Effector memory CD8-positive, alpha-beta T cell (primary cell): ENCODE measurements at places on chromosomes 6 and 20.

DNA sequence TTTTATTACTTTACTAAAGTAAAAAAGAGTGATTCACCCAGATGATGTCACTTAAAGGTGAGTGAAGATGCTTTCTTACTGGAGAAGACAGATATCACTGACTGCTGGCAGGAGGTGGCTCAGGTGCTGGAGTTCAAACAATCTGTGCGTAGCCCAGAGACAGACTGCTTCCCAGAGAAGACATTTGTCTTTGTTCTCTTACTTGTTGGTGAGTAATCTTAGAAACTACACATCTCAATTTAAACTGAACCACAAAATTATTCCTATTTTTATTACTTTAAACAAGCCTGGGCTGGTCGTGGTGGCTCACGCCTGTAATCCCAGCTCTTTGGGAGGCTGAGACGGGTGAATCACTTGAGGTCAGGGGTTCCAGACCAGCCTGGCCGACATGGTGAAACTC is 92.2 kb downstream of the CEP162 start:
- DNase-seq, result no peak
- no peak overlapping the region for H3K4me3 ChIP-seq
- H3K36me3 ChIP-seq, result no peaks in the 10 kb centered on the region
- H3K27ac ChIP-seq, result no peak overlapping the region
- H3K27me3 ChIP-seq, result no peaks in the 10 kb centered on the region

DNA sequence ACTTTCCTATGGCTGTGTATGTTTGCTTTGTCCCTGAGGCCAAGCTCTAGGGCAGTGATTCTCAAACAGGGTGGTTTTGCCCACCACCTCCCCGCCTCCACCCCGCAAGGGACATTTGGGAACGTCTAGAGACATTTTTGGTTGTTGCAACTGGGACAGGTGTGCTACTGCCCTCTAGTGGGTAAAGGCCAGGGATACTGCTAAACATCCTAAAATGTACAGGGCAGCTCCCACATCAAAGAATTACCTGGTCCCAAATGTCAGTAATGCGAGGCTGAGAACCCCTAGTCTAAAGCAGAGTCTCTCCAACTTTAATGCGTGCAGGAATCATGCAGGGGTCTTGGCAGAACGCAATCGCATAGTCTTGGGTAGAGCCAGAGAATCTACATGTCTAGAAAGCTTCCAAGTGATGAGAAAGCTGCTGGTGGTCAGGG is 5.1 kb downstream of the KCNS1 start:
- peaks cover 10% of the 10 kb centered on the region for H3K4me1 ChIP-seq
- no peak overlapping the region for H3K27ac ChIP-seq
- DNase-seq, result peak; percentile 47
- peaks cover 7% of the 10 kb centered on the region for H3K36me3 ChIP-seq
- H3K27me3 ChIP-seq, result peaks cover 40% of the 10 kb centered on the region

DNA sequence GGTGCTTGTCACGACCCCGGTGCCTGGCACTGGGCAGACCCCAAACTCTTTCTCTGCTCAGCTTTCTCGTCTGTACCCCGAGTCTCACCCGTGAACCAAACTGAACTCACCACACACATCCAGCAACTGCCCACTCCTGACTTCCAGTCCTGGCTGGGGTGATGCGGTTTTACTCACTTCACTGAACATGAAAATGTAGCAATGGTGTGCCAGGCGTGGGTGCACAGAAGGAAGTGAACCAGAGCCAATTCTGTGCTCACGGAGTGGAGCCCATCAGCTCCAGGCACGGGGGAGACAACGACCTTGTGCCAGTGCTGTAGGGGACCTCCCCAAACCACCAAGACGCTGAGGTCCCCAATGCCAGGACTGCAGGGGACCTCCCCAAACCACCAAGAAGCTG is 78.7 kb upstream of the AFDN start:
- H3K4me3 ChIP-seq, result no peak overlapping the region
- H3K36me3 ChIP-seq, result no peaks in the 10 kb centered on the region

DNA sequence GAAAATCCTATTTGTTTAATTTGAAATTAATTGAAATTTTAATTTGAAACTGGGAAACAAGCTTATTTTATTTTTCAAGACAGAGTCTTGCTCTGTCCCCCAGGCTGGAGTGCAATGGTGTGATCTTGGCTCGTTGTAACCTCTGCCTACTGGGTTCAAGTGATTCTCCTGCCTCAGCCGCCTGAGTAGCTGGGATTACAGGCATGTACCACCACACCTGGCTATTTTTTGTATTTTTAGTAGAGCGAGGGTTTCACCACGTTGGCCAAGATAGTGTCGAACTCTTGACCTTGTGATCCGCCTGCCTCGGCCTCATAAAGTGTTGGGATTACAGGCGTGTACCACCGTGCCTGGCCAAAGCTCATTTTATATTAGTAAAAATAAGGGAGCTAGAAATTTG is 4.2 kb downstream of the SRSF3 start:
- peaks cover 100% of the 10 kb centered on the region for H3K36me3 ChIP-seq
- peak overlapping the region; percentile 93 for H3K27ac ChIP-seq
- no peak for DNase-seq

GRCh38 chr6:101403216-101403945 is 9.9 kb downstream of the GRIK2 start:
- peaks cover 51% of the 10 kb centered on the region for H3K27me3 ChIP-seq
- no peak overlapping the region for H3K4me3 ChIP-seq
- H3K36me3 ChIP-seq, result peaks cover 2% of the 10 kb centered on the region
- H3K4me1 ChIP-seq, result no peaks in the 10 kb centered on the region
- DNase-seq, result no peak

DNA sequence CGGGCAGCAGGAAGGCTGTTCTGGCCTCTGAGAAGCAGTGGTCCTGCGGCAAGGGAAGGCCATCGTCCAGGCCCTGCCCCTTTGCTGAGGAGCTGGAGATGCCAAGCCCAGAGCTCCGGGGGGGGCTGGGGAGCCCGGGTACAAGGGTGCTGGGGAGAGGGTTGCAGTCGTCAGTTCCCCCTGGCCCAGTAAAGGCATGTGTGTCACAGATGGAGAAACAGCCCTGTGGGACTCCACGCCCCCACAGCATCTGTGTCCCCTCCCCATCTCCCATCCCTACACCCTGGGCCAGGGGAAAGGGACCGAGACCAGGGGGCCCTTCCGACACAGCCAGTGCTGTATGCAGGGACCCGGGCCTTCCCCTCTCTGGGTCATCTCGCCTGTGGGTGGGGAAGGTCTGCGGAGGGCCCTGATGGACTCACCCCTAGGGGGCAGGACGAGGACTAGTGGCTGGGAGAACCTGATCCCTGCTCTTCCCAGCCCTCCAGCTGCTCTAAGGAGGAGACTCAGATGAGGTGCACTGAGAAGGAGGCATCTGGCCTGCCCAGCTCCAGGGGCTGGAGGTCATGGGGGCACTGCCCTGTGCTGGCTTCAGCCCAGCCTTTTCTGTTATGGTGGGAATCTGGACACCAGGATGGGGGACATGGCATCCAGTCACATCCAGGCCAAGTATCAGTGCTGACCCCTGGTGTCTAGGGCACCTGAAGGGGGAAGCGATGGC is 609 bp downstream of the MYL9 start:
- H3K27me3 ChIP-seq, result no peaks in the 10 kb centered on the region
- no peaks in the 10 kb centered on the region for H3K36me3 ChIP-seq
- peak overlapping the region; percentile 38 for H3K4me3 ChIP-seq
- H3K27ac ChIP-seq, result no peak overlapping the region
- no peak for DNase-seq

- H3K27ac ChIP-seq, result no peak overlapping the region
- H3K27me3 ChIP-seq, result no peaks in the 10 kb centered on the region
- no peak for DNase-seq
- H3K4me3 ChIP-seq, result no peak overlapping the region
- no peaks in the 10 kb centered on the region for H3K4me1 ChIP-seq
Observed at GRCh38 chr6:74458536-74458935, 747.3 kb downstream of the COL12A1 start.

DNA sequence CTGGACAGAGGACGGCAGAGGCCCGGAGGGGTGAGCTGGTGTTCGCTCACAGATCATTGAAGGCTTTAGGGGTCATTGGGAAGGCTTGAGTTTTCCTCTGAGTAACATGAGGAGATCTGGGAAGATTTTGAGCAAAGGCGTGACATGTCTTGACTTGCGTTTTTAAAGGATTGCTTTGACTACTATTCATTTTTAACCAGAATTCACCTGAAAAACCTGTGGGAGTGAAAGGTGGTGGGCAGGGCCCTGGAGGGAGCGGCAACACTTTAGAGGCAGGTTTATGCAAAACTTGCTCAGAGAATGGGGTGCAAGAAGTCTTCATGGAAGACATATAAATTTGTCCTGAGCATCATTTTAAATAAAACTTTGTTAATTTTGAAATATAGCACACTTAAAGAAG is 72.2 kb upstream of the EEF1E1 start:
- H3K36me3 ChIP-seq, result no peaks in the 10 kb centered on the region
- H3K4me1 ChIP-seq, result no peaks in the 10 kb centered on the region
- peaks cover 12% of the 10 kb centered on the region for H3K27me3 ChIP-seq

GRCh38 chr20:44022464-44022863 is 107.8 kb downstream of the TOX2 start:
- H3K27ac ChIP-seq, result no peak overlapping the region
- H3K36me3 ChIP-seq, result peaks cover 2% of the 10 kb centered on the region
- no peak overlapping the region for H3K4me3 ChIP-seq
- peaks cover 22% of the 10 kb centered on the region for H3K27me3 ChIP-seq
- no peak for DNase-seq

- H3K4me3 ChIP-seq, result no peak overlapping the region
- DNase-seq, result no peak
- no peak overlapping the region for H3K27ac ChIP-seq
- H3K36me3 ChIP-seq, result no peaks in the 10 kb centered on the region
- no peaks in the 10 kb centered on the region for H3K4me1 ChIP-seq
Observed at GRCh38 chr6:62894114-62894513, 317.2 kb upstream of the FKBP1C start.

GRCh38 chr6:82589509-82590206 is 226.0 kb downstream of the TPBG start:
- no peak for DNase-seq
- H3K27ac ChIP-seq, result no peak overlapping the region
- no peaks in the 10 kb centered on the region for H3K36me3 ChIP-seq
- no peaks in the 10 kb centered on the region for H3K27me3 ChIP-seq

DNA sequence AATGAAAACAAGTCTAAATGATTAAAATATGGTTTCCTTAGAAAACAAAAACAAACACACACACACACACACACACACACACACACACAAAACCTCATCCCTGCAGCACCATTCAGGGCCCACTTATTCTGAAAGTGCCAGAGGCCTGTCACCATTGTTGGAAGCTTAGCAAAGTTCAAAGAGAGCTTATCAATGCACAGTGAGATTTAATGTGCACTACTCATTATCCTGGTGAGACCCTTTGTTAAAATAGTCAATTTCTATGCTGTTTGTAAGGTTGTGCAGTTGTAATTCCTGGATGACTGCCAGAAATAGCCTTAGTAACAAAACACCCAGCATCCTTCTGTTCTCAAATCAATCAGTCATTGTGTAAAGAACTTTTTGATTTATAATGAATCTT is 482.9 kb downstream of the GRIK2 start:
- no peak overlapping the region for H3K4me3 ChIP-seq
- H3K36me3 ChIP-seq, result no peaks in the 10 kb centered on the region

DNA sequence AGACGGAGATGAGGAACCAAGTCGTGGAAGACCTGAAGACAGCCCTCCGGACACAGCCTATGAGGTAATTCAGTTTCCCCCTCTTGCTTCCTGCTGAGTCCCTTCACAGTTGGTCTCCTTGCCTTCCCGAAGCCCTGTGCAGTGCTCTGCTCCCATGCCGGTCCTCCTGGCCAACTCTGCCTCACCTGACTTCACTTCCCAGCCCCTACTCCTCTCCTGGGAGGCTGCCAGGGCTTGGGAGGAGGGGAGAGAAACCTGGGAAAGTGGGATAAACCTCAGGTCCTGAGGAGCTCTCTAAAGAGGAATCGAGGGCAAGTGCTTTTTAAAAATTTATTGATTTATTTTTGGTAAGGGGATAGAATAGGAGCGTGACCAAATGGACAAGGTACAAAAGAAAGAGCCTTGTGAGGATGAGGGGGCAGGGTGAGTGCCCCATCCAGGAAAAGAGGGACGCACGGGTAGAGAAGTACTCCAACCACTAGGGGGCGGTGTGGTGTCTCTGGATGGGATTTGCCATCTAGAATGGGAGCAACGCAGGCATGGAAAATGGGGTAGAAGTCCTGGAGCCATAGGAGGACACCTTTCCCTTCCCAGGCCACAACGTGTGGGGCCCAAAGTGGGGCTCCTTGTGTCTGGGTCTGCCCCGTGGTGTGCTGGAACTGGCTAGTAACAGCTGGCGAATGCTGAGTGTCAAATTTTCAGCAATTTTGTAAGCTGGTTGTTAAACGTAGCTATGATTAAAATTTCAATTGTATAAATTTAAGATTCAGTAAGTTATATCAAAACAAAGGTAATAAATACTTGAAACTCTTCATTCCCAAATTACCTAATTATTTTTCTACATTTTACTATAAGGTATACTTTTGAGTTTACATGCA is 69.0 kb downstream of the MOCS1 start:
- H3K27ac ChIP-seq, result no peak overlapping the region
- peaks cover 53% of the 10 kb centered on the region for H3K27me3 ChIP-seq
- no peaks in the 10 kb centered on the region for H3K36me3 ChIP-seq
- peaks cover 1% of the 10 kb centered on the region for H3K4me1 ChIP-seq

- no peak for DNase-seq
- no peaks in the 10 kb centered on the region for H3K27me3 ChIP-seq
Observed at GRCh38 chr6:38482466-38482865, 157.3 kb downstream of the BTBD9 start.

GRCh38 chr20:47725248-47725973 is 59.9 kb downstream of the SULF2 start:
- peaks cover 8% of the 10 kb centered on the region for H3K36me3 ChIP-seq
- H3K4me3 ChIP-seq, result no peak overlapping the region
- H3K4me1 ChIP-seq, result peaks cover 17% of the 10 kb centered on the region
